ENCODE measurements at places on chromosomes 11 and 22.

DNA sequence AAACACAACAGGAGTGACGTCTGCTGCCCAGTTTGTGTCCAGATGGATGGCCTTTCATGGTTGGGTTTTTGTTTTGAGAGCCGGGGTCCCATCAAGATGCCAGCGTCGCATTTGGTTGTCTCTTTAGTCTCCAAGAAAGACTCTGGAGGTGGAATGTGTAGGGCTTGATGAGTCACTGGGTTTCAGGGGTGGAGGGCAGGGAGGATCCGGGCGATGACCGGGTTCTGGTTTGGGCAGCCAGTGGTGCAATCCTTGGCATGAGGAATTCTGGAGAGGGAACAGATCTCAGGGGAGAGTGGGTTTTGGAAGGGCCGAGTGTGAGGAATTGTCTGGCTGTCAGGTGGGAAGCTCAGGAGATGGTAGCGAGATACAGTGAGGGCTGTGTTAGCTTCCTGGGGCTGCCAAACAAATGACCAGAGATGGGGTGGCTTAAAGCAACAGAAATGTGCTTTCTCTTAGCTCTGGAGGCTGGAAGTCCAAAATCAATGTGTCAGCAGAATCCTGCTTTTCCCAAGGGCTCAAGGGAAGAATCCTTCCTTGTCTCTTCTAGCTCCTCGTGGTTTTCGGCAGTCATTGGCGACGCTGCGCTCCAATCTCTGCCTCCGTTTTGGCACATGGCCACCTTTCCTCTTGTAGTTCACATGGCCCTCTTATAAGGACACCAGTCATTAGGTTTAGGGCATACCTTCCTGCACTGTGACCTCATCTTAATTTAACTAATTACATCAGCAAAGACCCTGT is 26.4 kb upstream of the PPFIA1 start:
- no peak for DNase-seq

DNA sequence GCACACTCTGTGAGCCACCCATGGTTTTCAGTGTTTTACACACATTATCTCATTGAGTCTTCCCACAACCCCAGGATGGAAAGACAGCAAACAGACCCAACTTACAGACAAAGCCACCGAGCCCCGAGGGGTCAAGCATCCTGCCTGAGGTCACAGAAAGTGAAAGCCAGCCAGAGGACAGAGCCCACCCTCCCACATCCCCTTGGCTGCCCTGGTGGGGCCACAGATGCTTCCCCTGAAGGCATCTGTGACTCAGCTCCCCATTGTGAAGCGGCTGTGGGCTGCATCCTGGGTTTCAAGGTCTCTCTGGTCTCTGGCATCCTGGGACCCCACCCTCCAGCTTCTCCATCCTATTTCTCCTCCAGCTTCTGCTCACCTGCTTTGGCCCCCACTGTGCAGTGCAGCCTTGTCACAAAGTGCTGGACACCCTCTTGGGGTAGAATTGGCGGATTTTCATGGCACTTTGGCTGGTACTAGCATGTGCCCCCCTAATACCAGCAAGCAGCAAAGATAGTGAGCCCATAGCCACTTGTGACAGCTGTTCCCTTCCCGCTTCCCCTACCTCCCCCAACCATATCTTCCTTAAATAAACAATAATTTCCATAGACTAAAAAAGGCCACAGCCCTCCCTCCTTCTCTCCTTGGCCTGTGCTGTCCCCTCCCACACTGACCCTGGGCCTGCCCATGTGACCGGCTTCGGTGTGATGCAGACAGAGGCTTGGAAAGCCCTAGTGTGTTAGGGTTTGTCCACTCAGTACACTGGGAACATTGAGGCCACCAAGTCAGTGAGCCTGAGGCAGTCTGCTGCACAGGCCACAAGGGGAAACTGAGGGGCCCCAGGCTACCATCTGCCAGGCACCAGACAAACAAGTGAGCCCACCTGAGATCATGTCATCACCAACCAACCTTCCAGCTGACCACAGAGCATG is 53.9 kb upstream of the SHISAL1 start:
- DNase-seq, result no peak

DNA sequence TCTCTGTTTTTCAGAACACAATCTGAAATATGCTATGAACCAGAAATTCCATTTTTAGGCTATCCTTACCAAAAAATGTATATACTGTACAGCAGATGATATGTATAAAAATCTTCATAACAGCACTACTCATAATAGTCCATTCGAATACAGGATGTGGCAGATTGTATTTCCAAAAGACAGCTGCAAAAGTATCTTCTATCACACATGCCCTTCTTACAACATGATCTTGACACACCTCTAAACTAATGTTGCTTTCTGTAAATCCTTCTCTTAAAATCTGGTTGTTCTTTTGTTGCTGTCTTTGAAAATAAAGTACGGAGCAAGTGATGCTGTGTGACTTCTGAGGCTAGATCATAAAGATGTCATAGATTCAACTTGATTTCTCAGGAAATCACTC is 409.9 kb upstream of the LUZP2 start:
- no peak for DNase-seq

GRCh38 chr11:103928040-103928801 is 108.2 kb upstream of the DDI1 start:
- DNase-seq, result no peak

- no peak for DNase-seq
Measured at GRCh38 chr11:133082453-133082781, 449.9 kb downstream of the OPCML start.

DNA sequence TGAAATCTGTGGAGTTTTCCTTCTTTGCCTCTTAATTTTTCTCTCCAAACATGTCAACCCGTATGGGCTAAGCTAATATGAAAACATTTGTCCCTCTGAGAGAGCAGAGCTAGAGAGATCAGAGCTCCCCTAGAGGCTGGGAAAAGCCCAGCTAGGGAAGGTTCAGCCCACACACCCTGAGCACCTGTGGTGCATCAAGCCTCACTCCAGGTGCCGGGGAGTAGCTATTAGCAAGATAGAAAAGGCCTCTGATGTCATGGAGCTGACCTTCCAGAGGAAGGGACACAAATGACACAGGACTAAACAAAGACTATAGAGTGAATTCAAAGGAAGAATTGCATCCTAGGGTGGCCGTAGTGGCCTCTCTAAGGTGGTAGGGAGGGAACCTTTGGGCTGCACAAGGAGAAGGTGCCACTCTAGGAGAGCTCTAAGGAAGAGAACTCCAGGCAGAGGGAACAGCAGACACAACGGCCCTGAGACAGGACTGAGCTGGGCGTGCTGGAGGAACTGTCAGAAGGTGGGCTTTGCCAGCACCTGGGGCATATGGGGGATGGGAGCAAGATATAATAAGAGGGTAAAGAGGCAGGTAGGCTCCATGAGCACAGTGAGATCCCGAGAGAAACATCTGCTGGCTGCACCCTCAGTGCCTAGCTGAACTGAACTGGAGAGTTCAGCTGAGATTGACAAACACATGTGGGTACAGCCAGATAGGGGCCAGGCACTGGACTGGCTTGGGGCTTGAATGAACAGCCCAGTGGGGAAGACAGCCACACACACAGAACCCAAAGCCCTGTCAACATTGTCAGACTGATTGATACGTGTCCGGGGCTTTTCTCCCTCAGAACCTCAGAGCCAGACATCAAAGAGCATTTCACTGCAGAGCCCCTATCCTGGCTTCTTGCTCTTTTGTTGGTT is 65.5 kb upstream of the DRD2 start:
- DNase-seq, result no peak

- DNase-seq, result no peak
Measured at GRCh38 chr22:23276656-23277582, 96.6 kb downstream of the BCR start.

DNA sequence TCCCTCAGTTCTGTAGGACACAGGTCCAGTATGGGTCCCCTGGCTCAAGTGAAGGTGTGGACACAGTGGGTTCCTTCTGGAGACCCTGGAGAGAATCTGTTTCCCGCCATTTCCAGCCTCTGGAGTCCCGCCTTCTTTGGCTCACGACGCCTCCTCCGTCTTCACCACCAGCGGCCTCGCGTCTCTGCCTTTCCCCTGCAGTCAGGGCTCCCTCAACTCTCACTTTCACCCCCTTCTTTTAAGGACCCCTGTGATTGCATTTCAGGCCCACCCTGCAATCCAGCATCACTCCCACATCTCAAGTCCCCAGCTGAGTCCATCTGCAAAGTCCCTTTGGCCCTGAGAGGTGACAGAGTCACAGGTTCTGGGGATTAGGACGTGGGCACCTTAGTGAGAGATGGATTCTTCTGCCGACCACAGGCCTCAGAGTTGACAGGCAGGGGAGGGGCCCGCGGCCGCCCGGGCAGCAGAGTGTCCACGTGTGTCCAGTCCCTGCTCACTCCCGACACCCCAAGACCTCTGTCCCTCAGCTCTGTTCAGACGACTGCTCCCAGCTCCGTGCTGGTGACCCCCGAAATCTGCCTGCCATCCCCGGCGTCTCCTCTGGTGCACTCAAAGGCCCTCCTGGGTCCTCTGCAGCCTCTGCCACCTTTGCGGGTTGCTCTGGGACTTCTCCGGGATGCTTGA is 36.9 kb upstream of the KRTAP5-7 start:
- no peak for DNase-seq

GRCh38 chr11:17076517-17077239 is 789 bp downstream of the RPS13 start:
- no peak for DNase-seq

- no peak for DNase-seq
Measured at GRCh38 chr11:117197516-117198456, 1.4 kb upstream of the TAGLN start.

DNA sequence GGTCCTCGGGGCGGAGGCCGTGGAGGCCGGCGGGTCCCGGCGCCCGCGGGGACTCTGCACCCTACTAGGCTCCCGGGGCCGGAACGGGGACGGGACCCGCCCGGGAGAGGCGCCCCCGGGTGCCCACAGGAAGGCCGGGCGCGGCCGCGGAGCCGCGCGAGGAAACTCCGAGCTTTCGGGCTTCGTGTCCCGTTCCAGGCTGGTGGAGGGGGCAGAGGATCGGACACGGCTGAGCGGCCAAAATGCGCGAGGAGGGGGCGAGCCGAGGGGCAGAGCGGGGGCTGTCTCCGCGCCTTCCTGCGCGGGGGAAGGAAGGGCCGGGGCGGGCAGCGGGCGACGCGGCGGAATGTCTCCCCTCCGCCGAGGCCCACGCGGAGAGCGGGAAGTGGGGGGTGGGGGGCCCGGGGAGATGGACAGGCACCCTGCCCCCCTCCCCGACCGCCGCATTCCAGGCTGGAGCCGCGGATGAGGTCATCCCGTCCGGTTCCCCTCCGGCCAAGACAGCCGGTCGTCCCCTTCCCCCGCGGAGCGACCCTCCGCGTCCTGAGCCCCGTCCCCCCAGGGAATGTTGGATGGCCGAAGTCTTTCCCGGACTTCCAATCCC is 430 bp downstream of the CDC42EP1 start:
- no peak for DNase-seq

- no peak for DNase-seq
Measured at GRCh38 chr11:116044941-116045340, 540.7 kb upstream of the CADM1 start.

DNA sequence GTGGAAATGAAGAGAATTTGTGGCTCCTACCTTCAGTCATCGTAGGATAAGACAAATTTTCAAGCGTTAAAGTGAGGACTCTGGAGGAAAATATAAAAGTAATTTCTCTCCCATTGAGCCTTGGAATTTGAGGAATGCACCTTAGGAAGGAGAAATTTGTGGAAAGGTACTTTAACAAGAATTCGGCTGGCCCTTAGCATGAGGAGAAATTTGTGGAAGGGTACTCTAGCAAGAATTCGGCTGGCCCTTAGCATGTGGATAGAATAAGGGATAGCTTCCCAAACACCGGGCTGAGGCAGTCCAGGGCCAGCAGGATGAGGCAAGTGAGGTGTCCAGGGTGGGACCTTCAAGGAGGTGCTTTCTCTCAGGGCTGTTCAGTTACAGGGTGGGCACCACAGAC is 33.2 kb upstream of the FAR1 start:
- DNase-seq, result no peak

DNA sequence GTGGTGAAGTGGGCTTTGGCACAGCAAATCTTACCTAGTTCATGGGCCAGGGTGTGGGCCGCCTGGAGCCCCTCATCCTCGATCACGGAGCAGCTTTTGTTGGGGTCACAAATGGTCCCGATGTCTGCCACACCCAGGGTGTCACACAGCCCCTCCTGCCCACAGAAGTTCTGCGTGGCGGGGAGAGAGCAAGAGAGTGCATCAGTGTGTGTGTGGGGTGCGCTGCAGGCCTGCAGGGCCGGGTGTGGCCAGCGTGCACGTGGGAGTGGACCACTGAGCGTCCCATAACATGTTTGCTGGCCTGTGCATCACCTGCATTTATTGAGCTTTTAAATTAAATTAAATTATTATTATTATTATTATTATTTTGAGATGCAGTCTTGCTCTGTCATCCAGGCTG is 11.5 kb downstream of the ADAMTS8 start:
- no peak for DNase-seq

DNA sequence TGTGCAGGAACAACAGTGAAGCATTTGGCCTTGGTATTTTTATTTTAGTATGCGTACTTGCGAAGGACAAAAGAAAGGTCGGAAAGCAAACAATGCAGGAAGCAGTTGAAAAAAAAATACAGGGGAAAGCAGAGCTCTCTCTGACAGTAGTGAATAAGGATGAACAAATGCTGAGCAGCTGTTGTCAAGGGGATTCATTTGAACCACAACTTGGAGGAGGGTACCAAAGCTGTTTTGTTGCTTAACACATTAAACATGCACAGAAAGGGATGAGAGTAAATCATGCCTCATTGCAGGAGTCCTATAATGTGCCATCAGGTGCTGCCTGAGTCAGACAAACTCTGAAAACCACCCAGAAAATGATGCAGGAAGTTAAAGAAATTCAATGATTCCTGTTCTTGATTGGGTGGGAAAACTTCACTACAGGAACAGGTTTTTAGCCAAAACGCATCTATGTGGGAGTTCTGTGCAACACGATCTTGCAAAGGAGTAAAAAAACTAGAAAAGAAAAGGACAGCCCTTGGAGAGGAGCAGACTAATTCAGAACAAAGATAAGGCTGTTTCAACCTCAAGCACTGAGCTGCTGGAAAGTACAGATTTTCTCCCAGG is 2113.5 kb downstream of the LRRC4C start:
- no peak for DNase-seq

DNA sequence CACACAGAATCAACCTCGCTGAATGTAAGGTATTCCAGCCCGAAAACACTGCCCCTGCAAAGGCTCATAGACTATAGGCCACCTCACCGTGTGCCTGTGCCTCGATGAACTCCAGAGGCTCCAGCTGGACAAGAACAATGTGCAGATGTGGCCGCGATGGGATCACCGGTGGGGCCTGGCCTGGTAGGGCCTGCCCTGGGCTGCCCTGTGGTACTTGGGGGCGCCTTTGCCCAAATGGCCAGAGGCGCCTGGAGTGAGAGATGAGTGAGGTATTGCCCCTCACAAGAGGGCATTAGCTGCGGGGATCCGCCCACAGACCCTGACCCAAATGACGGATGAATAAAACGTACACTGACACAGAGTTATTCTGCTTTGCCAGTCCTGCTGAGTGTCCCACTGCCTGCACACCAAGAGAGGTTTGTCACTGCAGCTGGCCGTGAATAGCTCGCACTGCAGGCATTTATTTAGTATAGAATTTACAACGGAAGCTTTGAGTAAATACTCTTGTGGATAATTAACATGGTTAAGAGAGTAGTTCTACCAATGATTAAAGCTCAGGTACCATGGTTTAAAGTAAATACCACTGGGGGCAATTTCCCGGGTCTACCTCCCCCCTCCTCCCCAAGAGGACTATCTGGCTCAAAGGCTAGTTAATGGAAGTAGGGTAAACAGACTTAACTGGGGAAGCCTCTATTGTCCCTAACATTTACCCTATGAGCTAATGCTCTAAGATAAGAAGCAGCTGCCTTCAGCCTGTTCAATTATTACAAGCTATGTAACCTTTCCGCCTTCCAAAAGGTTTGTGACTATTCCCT is 101.1 kb upstream of the IGLL5 start:
- no peak for DNase-seq

- DNase-seq, result no peak
Measured at GRCh38 chr11:81331611-81332235, 1401.9 kb downstream of the FAM181B start.

GRCh38 chr11:46520971-46521745 is 72.7 kb downstream of the AMBRA1 start:
- no peak for DNase-seq

Measured in stimulated activated CD4-positive, alpha-beta T cell treated with anti-CD3 and anti-CD28 coated beads, TNF-alpha, amount 100 ng/mL, for 1 hour (primary cell).